ENCODE measurements at places on chromosomes 7 and 10.

DNA sequence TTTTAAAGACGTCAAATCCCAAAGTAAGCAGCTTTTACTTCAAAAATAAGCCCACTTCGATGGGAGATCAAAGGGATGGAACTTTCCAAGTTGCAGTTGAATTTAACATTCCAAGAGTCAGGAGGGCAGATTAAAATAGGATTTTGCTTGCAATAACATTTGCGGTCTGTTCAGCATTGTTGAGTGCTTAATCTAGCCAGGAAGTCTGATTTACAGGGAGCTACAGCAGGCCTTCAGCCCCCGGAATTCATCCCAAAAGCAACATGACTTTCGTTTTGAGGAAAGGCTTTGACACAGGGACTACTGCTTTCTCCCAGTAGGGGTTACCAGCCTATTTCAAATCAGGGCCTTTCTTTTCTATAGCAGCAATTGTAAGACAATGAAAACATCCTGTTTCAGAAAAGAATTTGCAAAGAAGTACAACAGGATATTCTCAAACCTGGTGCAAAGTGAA is 279.6 kb upstream of the PITRM1 start:
- peak; percentile 98 for DNase-seq

DNA sequence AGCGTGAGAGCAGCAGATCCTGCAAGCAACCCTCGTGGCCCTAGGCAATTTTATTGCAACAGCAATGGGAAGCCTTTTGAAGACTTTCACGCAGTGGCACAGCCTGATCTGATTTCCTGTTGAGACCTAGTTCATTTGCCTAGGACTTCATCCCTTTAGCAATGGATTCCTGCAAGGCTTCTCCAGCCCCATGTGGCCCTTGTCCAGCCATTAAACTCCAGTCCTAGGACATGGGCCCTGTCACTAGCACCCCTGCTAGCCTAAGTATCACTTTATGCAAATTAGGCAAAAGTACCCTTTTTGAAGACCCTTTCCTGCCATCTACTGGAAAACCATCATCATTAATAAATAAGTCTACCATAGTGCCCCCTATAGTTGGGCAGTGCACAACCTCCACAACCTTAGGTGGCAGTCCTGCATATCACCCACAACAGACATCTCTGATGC is 379.4 kb downstream of the GALNT17 start:
- no peak for DNase-seq

DNA sequence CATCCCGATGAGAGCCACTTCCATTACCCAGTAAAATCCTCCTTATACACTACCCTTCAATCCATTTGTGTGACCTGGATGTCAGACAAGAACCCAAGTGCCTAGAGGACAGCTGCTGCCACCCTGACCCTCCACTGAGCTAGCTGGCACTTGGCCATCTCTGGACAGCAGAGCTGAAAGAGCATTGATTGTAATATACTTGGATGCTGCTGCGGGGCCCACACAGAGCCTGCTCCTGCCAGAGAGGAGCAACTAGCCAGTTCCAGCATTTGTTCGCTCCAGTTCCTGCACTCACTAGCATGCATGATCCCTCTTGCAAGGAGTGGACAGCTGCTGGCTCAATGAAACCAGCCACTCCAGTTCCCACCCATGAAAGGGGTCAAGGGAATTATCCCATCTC is 8.4 kb upstream of the TMEM254 start:
- DNase-seq = no peak

DNA sequence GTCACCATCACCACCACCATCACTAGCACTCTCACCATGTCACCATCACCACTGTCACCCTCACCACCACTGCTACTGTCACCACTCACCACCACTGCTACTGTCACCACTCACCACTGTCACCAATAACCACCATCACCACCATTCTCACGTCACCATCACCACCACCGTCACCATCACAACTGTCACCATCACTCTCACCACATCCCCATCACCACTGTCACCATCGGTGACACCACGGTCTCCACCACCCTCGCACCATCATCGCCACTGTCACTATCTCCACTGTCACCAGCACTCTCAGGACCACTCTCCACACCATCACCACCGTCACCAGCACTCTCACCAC is 130.4 kb downstream of the MAD1L1 start:
- DNase-seq = no peak

- no peak for DNase-seq
Measured at GRCh38 chr7:131765575-131765974, 209.1 kb upstream of the PODXL start.

- peak; percentile 31 for DNase-seq
Measured at GRCh38 chr7:74051629-74052410, 23.8 kb downstream of the ELN start.

DNA sequence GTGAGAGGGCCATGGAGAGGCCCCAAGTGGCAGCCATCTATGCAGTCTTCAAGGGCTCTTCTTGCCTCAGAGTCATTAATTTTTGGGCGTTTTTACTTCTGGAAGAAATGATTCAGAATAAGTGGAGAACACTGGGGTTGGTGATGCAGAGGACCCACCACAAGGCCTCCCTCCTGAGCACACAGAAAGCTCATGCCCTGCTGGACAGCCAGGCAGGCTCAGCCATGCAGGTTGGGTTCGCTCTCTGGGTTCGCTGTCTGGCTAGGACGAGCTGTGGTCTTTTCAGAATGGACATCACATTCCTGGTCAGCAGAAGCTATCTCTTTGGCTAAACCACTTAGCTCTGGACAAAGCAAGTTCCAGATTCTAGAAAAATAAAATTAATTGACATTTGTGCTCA is 480.8 kb downstream of the RPS24 start:
- no peak for DNase-seq

GRCh38 chr10:101323495-101323894 is 30.5 kb upstream of the BTRC start:
- no peak for DNase-seq

- DNase-seq = peak; percentile 63
Measured at GRCh38 chr10:94129393-94130130, 135.8 kb downstream of the PLCE1 start.

DNA sequence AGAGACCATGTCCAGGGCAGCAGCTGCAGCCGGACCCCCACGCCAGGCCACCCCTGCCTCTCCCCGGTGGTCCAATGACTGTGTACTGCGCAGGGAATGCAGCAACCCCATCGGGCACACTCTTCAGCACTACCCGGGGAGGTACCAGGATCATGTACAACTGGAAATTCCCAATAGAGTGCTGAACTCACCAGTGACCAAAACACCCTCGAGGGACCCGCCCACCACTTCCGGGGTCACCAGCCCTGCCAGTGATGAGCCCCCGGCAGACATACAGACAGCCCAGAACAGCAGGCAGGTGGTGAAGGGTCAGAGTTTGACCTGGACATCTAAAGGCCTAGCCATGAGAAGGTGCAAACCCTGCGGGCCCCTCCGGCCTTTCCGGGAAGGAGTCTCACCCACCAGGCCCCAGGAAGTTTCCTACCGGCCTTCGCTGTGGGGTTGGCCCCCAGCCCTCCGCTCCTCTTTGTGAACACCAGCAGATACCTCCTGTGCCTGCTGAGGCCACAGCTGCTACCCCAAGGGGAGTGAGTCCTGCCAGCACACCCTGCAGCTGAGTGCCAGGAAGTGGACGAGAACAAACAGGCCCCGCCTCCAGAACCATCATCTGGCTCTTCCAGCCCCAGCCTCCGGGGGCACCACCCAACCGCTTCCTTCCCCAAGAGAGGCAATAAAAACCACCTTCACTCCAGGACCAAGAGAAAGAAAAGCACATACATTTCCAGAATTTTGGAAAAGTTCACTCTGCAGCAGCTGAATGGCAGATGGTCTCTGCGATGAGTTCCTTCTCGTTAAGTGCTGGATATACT is 5.0 kb upstream of the ANKRD61 start:
- peak; percentile 4 for DNase-seq

DNA sequence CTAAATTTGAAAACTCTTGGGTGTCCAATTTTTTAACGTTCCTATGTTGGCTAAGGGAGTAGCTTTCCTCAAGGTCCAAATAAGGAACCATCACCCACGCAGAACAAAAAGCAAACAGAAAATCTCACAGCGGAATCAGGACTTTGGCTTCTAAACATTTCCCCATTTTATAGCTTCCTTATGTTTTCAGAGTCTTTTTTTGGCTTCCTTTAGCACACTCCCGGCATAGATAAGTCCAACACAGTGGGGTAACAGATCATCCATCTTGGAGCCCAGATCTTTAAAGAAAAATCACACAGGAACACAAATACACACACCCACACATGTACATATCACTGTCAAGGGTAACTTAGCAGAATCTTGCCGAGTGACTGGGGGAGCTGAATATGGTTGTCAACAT is 4.2 kb upstream of the TCF7L2 start:
- no peak for DNase-seq

GRCh38 chr10:116477986-116478664 is 50.5 kb downstream of the PNLIPRP3 start:
- DNase-seq = no peak

DNA sequence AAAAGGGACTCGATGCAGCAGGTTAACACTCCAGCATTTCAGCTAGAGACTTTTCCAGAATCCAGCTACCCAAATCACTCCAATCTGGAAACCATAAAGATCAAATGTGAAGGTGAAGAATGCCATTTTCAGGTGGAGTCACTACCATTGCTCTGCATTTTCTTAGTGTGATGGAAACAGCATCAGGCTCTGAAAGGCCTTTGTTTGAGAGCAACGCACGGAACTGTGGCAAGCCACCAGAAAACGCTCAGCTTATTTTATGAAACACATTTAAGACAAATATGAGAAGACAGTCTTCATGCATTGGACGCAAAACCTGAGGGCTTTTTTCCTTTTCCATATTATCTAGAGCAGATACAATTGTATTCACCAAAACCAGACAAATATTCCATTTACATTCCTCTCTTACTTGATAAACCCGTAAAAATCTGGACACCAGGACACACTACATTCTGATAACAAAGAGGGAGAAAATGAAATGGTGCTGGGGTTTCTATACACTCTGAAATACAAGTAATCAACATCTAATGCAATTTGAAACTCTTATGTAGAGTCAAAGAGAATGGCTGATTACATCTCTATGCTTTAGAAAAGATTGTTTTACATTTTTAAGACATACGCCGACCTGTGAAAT is 99.1 kb downstream of the NRP1 start:
- peak; percentile 34 for DNase-seq

GRCh38 chr7:102223184-102223583 is 63.5 kb upstream of the SH2B2 start:
- no peak for DNase-seq

- peak; percentile 58 for DNase-seq
Measured at GRCh38 chr7:142811154-142811737, 40.5 kb downstream of the PRSS2 start.

DNA sequence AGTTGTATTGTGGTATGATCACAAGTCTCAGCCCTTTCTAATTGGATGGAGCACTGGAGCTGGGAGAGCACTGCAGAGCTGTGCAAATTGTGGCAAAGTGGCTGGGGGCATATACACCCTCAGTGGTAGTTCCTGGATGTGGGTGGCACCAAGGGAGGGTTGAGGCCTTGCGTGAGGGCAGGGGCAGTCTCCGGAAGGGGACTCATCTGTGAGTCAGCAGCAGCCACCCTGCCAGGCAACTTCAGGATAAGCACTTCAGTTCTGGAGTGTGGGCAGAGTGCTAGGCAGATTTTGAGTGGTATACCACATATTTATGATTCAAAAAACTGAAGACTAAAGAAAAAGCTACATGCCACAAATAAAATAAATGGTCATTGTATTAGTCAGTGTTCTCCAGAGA is 210.5 kb downstream of the ETV1 start:
- peak; percentile 69 for DNase-seq
